Activated CD8-positive, alpha-beta T cell treated with anti-CD3 and anti-CD28 coated beads for 36 hours (primary cell): ENCODE measurements at places on chromosomes 7 and 10. TPM values are rescaled to one million over a fixed set of nuclear protein-coding genes. Genes with fewer than 3 reads are reported as not detected.

GRCh38 chr10:69421611-69422308 lies 5.0 kb upstream of the TACR2 start:
- no peak for DNase-seq
- H3K27me3 ChIP-seq: no peaks in the 10 kb centered on the region
- no peak overlapping the region for H3K27ac ChIP-seq
- no peaks in the 10 kb centered on the region for H3K36me3 ChIP-seq
- H3K4me3 ChIP-seq: no peak overlapping the region

DNA sequence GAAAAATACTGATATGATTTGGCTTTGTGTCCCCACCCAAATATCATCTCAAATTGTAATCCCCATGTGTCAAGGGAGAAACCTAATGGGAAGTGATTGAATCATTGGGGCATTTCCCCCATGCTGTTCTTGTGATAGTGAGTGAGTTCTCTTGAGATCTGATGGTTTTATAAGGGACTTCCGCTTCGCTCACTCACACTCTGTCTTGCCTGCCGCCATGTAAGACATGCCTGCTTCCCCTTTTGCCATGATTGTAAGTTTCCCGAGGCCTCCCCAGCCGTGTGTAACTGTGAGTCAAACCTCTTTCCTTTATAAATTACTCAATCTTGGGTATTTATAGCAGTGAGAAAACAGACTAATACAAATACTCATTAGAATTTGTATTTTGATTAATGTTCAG lies 5.1 kb upstream of the MRPS17 start:
- peaks cover under 1% of the 10 kb centered on the region for H3K4me1 ChIP-seq
- H3K27me3 ChIP-seq: no peaks in the 10 kb centered on the region
- no peak for DNase-seq
- no peak overlapping the region for H3K27ac ChIP-seq
- peaks cover 6% of the 10 kb centered on the region for H3K36me3 ChIP-seq
- no peak overlapping the region for H3K4me3 ChIP-seq

DNA sequence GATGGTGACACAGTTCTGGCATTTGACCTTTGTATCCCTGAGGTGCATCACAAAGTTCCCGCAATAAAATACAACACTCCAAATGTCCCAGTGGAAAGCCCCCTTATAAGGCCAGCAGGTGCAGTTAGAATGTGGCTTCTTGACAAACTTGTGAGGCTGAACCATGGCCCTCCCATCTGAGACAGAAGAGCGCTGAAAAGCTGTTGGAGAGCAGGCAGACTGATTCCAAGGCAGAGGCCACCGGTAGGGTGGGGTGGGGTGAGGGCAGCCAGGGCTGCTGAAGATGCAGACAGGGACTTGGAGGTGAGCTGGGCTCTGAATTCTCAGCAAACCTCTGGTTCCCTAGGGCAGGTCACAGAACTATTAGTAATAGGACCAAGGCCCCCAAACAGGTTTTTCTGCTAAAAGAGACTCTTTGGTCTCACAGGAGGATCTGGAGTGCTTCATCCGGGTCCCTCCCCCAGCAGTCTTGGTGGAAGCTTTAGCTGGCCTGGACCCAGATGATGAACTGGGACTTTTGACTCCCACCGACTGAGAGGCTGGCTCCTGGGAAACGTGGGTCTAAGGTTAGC lies 15.6 kb upstream of the CHST3 start:
- no peak overlapping the region for H3K27ac ChIP-seq
- no peak for DNase-seq
- H3K4me1 ChIP-seq: no peaks in the 10 kb centered on the region
- no peaks in the 10 kb centered on the region for H3K27me3 ChIP-seq
- peaks cover 20% of the 10 kb centered on the region for H3K36me3 ChIP-seq
- no peak overlapping the region for H3K4me3 ChIP-seq

DNA sequence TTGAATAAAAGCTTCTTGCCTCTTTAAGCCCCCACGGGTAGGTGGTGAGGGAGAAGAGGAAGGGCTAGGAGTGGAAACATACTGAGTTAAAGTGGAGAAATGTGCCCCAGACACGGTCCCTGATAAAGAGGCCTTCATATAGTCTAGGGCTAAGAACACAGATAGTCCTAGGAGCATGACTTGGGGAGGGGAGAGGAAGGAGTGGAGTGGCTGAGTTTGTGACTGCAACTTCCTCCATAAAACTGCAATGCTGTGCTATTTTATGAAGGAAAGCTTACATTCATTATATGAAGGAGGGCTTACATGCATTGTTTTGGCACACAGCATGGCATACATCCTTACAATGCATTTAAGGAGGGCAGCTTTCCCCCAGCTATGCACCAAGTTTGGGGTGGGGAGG lies 1129.4 kb upstream of the LRRTM3 start:
- H3K27ac ChIP-seq: no peak overlapping the region
- no peaks in the 10 kb centered on the region for H3K27me3 ChIP-seq
- H3K4me3 ChIP-seq: no peak overlapping the region
- no peaks in the 10 kb centered on the region for H3K36me3 ChIP-seq

DNA sequence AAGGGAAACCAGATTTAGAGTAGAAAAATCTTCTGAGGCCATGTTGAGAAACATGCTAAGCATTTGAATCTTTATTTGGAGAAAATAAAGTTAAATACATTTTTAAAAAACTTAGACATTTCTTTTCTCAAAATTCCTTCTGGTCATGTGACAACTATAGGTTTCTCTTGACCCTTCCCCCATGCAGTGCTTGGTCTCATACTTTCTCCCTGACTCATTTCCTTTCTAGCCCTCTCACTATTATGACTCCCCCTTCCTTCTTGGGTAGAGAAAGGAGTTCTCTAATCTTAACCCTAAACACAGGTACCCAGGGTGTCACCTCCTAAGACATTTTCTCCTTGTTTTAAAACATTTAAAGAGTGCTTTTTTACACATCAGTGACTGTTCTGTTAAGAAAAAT lies 179.5 kb upstream of the TMEM106B start:
- no peaks in the 10 kb centered on the region for H3K4me1 ChIP-seq
- H3K36me3 ChIP-seq: no peaks in the 10 kb centered on the region
- no peak for DNase-seq
- no peak overlapping the region for H3K27ac ChIP-seq
- no peak overlapping the region for H3K4me3 ChIP-seq

GRCh38 chr10:22365644-22366434 lies 20.5 kb downstream of the SPAG6 start:
- peaks cover 42% of the 10 kb centered on the region for H3K4me1 ChIP-seq
- no peaks in the 10 kb centered on the region for H3K36me3 ChIP-seq
- no peak for DNase-seq
- no peak overlapping the region for H3K27ac ChIP-seq

DNA sequence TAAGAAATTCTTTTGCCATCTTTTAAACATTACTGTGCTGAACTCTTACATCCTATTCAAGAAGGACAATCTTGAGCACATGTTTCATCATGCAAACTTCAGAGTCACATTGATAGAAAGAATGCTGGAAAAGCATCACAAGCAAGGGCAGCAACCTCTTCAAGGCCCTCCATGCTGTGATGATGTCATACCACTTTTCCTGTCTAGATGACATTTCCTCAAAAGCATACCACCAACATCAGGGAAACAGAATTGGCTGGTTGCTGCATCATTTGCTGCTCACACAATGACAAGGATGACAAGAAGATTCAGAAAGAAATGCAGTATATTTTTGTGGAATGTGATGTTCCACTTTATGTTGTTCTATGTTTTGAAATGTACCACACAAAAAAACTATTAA lies 37.6 kb downstream of the CYP2C8 start:
- DNase-seq: no peak
- H3K4me3 ChIP-seq: no peak overlapping the region
- H3K27me3 ChIP-seq: no peaks in the 10 kb centered on the region
- no peaks in the 10 kb centered on the region for H3K36me3 ChIP-seq
- no peak overlapping the region for H3K27ac ChIP-seq

DNA sequence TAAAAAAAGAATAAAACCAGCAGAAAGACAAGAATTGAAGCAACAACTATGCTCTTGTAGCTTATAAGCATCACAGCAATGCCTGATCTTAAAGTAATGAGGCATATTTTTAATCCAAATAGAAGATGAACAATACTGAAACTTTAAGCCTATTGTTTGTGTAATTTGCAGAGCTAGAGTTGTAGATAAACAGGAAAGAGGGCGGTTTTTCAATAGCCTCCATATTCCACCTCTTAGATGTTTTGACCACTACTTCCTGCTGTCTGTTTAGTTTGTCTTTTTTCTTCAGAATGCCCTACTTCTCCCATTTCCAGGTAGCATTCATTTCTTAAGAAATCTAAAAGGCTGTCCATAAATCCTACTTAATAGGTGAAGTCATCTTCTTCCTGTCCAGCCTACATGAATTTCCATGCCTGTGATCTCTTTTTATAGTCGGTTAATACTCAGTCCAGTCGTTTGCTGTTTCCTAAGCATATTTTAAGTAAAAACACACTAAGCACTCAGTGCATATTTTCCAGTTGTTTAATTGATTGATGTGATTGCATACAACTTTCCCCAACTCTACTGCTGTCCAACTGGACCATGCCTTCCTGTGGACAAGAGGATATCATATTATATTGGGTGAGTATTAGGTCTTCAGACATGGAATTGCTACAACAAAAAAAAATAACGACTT lies 308.1 kb downstream of the TFEC start:
- H3K27me3 ChIP-seq: no peaks in the 10 kb centered on the region
- peaks cover 4% of the 10 kb centered on the region for H3K4me1 ChIP-seq
- no peak for DNase-seq
- no peak overlapping the region for H3K4me3 ChIP-seq
- no peaks in the 10 kb centered on the region for H3K36me3 ChIP-seq

GRCh38 chr10:35821339-35821911 lies 179.3 kb upstream of the FZD8 start:
- DNase-seq: no peak
- no peaks in the 10 kb centered on the region for H3K27me3 ChIP-seq
- no peaks in the 10 kb centered on the region for H3K4me1 ChIP-seq
- no peak overlapping the region for H3K4me3 ChIP-seq

DNA sequence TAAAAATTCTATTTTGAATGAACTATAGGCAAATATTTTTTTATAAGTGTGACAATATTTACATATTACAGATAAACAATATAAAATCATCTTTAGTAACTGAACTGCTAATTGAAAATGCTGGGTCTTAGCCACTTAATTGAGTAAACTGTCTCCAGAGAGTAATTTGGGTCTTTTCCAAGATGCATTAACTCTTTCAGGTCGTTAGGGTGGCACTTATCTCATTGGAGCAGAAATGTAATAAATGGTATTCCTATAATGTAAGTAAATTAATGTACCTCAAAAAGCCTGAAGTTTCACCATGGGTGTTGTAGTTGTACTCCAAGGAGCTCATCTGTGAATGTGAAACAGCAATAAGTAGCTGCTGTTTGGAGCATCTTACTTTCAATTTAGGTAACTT lies 208.5 kb downstream of the EXOC4 start:
- no peaks in the 10 kb centered on the region for H3K27me3 ChIP-seq
- no peak overlapping the region for H3K4me3 ChIP-seq
- H3K36me3 ChIP-seq: peaks cover 18% of the 10 kb centered on the region
- no peak overlapping the region for H3K27ac ChIP-seq
- peaks cover 8% of the 10 kb centered on the region for H3K4me1 ChIP-seq

DNA sequence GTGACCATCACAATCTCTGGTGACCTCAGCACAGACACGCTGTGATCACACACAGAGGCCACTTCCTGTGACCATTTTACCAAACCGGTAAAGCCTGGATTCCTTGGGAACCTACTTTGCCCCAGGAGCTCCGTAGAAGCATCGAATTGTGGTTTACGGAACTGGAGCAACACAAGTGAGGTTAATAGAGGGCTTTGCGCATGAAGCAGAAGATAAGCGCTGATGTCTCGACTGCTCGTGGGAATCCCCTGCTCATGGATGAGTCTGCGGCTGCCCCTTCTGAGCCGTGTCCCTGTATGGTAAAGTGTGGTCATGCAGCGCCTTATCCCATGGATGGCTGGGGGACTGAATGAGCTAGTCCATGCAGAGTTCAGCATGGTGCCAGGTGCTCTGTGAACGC lies 53.6 kb downstream of the VIPR2 start:
- H3K27me3 ChIP-seq: no peaks in the 10 kb centered on the region
- no peaks in the 10 kb centered on the region for H3K4me1 ChIP-seq
- DNase-seq: no peak
- no peak overlapping the region for H3K4me3 ChIP-seq
- no peaks in the 10 kb centered on the region for H3K36me3 ChIP-seq
- no peak overlapping the region for H3K27ac ChIP-seq

GRCh38 chr7:157097569-157097968 lies 41.2 kb upstream of the UBE3C start:
- DNase-seq: no peak
- H3K27me3 ChIP-seq: no peaks in the 10 kb centered on the region
- no peaks in the 10 kb centered on the region for H3K36me3 ChIP-seq
- H3K4me3 ChIP-seq: no peak overlapping the region
- H3K4me1 ChIP-seq: no peaks in the 10 kb centered on the region

DNA sequence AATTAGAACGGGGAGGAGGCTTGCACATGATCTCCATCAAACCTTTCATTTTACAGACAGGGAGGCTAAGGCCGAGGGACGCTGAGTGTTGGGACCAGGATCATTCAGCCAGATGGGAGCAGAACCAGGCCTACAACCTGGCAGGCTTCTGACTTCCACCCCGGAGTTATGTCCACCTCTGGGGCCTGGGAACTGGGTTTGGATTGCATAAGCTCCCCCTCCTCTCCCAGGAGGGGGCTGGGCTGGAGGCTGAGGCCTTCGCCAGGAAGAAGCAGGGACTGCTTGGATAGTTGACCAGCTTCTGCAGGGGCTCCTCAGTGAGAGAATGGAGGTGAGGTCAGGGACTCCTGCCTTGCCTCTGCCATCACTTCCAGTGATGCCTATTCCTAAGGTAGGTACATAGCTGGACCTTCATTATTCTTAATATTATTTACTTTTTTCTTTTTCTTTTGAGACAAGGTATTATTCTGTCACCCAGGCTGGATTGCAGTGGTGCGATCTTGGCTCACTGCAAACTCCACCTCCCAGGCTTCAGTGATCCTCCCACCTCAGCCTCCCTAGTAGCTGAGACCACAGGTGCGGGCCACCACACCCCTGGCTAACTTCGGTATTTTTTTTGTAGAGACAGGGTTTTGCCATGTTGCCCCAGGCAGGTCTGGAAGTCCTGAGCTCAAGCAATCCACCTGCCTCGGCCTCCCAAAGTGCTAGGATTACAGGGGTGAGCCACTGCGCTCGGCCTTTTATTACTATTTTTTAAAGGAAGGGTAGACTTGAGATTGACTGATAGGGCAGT lies 1.3 kb downstream of the SNX10 start:
- H3K27ac ChIP-seq: peak overlapping the region; percentile 85
- peaks cover 28% of the 10 kb centered on the region for H3K4me1 ChIP-seq
- H3K36me3 ChIP-seq: peaks cover 23% of the 10 kb centered on the region
- H3K27me3 ChIP-seq: no peaks in the 10 kb centered on the region
- DNase-seq: peak; percentile 23

Gene TOMM7
- total RNA-seq: 206 TPM

Gene FFAR4
- total RNA-seq: not detected

Gene PAXIP1
- 23.9 TPM for total RNA-seq

Gene OR2A12
- not detected for total RNA-seq

Gene MCM10
- 69.0 TPM for total RNA-seq

Gene ARF5
- total RNA-seq: 114 TPM

Gene CACNB2
- total RNA-seq: not detected

Gene OR6B1
- not detected for total RNA-seq

Gene SFXN3
- total RNA-seq: 28.8 TPM

Gene SLC18A2
- 0.14 TPM for total RNA-seq
